Fibroblast of upper back skin (primary cell): ENCODE measurements at places on chromosomes 5 and 9.

GRCh38 chr5:61623401-61624069 is 291.5 kb downstream of the ZSWIM6 start:
- DNase-seq: no peak

DNA sequence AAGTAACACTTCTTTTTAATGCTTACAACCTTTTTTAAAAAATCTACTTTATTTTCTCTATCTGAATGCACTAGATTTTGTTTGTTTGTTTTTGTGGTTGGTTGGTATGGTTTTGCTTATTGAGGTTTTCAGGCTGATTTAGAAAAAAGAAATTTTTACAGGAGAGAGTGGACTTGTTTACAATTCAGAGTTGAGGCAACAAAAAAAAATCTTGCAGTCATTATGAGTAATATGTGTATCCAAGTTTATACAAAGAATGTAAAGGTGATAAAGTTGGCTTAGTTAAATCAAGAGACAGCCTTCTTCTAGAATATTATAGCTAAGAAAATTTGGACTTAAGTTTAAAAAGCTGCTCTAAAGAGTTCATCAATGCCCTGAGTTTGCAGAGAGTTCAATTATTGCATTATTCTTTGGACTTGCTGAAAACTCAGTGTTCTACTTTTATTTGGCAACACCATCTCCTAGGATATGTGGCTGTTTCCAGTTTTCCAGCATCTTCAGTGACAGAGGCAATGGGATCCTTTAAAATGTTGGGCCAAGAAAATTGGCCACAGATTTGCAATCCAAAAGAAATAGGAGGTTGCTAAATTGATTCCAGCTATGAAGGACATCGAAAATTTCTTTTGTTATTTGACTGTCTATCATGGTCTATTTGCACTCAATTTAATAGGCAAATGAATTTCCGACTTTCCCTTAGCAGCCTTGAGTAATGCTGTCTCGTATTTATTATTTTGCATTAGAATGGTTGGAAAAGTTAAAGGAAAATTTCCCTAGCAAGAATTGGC is 10.7 kb downstream of the STK32A start:
- DNase-seq: no peak

DNA sequence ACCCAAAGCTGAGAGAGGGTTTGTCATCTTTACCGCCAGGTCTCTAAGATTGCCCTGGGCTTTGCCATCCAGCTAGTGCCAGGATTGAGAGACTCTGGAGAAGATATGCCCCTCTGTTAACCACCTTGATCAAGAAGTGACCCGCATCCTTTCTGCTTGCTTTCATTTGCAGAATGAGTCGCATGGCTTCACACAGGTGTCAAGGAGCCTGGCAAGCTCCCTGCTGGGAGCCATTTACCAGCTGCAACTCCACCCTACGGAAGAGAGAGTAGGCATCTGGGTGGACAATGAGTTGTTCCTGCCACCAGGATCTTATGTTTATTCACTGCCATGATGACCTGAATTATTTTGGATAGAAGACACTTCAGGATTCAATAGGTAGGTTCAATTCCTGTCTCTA is 43.0 kb downstream of the HSD17B3 start:
- no peak for DNase-seq

GRCh38 chr5:68435611-68436010 is 220.1 kb downstream of the PIK3R1 start:
- DNase-seq: no peak

- DNase-seq: peak; percentile 79
Observed at GRCh38 chr5:176614805-176615478, 5.0 kb upstream of the GPRIN1 start.

GRCh38 chr9:133044125-133044524 is 13.3 kb downstream of the GTF3C5 start:
- DNase-seq: no peak

GRCh38 chr5:91271999-91272398 is 111.1 kb downstream of the ARRDC3 start:
- DNase-seq: no peak

GRCh38 chr9:130570208-130570607 is 9.2 kb upstream of the FUBP3 start:
- DNase-seq: peak; percentile 16

DNA sequence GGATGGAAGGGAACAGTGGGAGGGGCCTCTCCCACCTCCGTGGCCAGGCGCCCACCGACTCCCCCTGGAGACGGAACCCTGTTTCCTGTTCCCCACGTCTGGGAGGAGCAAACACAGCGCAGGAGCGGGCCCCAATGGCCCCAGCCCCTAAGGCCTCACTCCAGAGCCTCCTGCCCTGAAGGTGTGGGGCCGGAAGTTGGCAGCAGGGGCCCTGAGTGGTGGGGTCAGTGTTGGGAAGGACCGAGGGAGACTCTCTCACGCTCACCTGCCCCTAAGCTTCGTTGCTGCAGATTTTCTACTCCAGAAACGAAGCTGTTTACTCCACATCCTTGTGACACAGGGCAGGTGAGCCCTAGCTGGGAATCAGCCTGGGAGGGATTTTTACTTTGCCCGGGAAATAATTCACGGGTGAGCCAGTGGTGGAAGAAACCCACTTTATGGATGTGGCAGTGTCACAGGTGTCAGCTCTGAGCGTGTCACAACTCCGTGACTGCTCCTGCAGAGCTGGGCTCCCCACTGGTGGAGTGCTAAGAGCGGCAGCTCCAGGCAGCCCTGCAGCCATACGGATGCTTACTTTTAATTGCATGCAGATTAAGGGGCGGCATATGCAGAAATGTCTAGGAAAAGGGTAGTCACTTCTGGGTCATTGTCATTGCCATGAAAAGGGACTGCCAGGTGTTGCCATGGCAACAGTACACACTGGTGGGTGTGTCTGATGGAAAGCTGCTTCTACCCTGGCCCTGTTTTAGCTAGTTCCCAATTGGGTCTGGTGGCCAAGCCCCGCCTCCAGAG is 77.5 kb upstream of the OLFM1 start:
- DNase-seq: no peak

GRCh38 chr5:103475629-103476240 is 86.9 kb downstream of the NUDT12 start:
- DNase-seq: peak; percentile 59

GRCh38 chr5:76299592-76299991 is 103.5 kb upstream of the IQGAP2 start:
- DNase-seq: no peak

DNA sequence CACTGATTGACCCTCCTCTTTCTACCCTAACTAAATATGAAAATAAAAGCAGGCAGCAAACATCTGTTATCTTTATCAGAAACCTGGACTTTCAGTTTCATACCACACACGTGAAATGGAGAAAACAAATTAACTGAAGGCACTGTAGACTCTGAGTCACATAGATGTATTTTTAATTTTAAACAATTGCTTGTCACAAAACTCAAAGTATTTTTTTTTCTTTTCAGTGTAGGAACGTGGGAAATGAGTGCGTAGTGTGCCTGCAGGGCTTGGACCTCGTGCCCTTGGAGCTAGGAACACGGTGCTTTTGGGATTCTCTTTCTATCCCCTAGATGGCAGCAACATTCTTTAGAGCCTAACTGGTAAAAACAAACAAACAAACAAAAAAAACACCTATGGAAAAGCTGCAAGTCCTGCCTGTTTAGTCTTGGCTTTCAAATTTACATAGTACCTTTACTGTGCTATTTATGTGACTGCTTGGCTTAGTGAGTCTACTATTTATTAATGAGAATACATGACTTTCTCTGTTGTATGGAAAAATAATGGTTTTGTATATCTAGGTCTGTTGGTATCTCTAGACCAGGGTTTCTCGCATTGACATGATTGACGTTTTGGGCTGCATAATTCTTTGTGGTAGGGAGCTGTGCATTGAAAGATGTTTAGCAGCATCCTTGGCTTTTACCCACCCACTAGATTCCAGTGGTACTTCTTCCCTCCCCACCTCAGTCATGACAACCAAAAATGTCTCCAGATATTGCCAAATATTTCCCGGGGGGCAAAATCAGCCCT is 16.8 kb upstream of the ACTBL2 start:
- DNase-seq: peak; percentile 45

DNA sequence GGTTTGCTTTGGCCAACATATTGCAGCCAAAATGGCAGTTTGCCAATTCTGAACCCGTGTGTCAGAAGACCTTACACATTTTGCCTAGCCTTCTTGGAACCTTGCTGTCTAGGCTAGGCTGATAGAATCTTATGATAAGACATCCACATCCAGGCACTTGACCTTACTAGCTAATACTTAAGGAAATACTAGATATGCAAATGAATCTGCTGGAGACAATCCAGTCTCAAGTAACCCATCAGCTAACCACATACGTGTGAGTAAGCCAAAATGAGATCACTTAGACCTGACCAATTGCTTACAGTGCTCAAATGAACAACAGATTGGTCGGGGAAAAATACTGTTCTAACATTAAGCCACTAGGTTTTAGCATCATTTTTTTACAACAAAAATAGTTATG is 1504.6 kb upstream of the CDH9 start:
- peak; percentile 93 for DNase-seq

- no peak for DNase-seq
Observed at GRCh38 chr9:131037335-131038255, 28.6 kb downstream of the LAMC3 start.

GRCh38 chr5:134732819-134733218 is 5.5 kb upstream of the CAMLG start:
- no peak for DNase-seq

GRCh38 chr9:36492865-36493264 is 79.8 kb upstream of the MELK start:
- DNase-seq: no peak

DNA sequence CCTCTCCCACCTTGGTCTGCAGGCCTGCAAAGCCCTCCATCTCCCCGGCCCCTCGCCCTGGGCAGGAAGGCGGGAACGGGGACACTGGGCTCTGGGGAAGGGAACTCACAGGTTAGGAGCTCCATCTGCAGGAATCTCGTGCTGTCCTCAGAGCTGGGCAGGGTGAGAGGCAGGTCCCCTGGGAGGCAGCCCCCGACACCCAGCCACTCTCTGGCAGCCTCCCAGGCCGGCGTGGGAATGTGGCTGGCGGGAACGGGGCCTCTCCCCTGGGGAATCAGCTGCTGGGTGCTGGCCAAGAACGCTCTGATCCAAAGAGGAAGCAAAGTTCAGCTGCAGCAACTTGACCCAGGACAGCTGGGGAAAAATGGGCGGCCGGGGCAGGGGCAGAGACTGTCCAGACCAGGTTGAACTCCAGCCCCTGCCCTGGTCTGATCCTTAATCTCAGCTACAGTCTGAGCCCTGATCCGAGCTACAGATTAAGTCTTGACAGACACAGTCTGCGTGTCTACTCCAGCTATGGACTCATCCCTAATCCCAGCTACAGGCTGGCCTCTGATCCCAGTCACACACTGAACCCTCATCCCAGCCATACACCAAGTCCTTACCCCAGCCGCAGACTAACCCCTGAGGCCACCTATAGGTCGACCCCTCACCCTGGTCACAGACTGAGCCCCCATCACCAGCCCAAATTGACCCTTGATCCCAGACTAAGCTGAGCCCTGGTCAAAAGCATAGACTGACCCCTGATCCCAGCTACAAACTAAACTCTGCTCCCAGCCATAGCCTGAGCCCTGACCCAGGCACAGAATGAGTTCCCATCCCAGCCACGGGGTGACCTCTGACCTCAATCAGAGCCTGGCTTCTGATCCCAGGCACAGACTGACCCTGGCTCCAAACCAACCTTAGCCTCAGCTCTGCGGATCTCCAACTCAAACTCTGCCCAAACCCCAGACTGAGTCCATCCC is 37.3 kb upstream of the EGFL7 start:
- DNase-seq: peak; percentile 41

GRCh38 chr5:57855831-57856230 is 373.2 kb upstream of the ACTBL2 start:
- DNase-seq: no peak

DNA sequence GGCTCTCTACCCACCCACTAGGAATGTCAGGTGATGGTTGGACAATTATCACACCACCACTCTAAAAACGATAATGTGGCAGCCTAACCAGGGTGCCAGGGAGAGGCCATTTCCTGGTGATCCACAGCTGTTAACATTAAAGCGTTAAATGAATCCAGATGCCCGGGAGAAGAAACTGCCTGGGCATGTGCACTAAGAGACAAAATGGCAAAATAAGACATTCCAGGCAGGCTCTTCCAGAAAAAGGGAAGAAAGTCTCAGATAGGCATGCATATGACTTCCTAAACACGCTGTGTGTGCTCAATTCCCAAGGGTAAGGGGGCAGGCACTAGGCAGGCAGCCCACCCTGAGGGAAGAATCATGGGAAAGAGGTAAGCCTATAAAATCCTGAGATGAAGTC is 4.6 kb upstream of the TXN start:
- no peak for DNase-seq

GRCh38 chr5:107661038-107661649 is 9.6 kb downstream of the EFNA5 start:
- no peak for DNase-seq

GRCh38 chr5:90495146-90495545 is 20.5 kb downstream of the POLR3G start:
- no peak for DNase-seq

DNA sequence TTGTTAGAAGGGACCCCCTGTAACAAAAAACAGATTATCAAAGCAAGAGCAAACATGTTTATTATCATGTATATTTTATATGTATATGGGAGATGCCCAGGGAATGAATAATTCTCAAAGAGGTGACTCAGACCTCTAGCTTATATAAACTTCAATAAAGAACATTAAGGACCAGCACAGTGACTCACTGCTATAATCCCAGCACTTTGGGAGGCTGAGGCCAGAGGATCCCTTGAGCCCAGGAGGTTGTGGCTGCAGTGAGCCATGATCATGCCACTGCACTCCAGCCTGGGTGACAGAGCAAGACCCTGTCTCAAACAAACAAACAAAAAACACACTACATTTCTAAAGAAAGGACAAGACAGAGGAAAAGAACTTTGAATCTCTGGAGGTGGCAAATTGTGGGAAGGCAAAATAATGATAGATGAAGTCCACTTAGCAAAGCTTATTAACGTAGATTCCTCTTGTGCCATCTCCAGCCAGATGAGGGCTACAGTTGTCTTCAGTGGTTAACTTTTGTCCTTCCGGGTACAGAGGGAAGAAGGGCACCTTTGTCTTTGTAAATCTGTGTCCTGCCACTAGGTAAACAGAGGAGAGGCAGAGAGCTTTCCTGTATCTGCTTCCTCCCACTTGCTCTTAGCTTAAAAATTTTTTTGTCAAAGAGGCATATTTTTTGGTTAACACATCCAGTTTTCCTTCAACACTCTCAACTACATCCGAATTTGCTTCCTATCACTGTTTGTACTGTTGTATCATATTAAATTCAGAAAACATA is 7.5 kb upstream of the RFK start:
- peak; percentile 23 for DNase-seq

DNA sequence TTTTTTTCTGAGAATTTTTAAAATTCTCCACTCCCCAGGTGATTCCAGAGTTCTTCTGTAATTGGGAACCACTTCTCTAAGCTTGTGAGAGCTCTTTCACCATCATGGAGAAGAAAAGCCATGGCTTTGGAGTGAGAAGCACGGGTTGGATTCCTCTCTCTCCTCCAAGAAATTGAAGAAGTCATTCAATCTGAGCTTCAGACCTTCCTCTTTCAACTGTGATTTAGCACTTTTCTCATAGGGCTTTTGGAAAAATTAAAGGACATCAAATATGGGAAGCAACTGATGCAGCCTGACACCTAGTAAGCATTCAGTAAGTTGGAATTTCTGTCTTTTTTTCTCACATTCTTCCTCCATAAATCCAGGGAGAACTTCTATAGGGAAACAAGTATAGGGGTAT is 580.4 kb upstream of the KLF4 start:
- no peak for DNase-seq

- DNase-seq: no peak
Observed at GRCh38 chr5:3359642-3360041, 236.0 kb upstream of the IRX1 start.
